Pulmonary artery endothelial cell (primary cell): ENCODE measurements at places on chromosomes 3 and 15. TPM values are rescaled to one million over a fixed set of nuclear protein-coding genes. Genes with fewer than 3 reads are reported as not detected.

Gene HRG
- not detected in 2 replicates for total RNA-seq

Gene SPTBN5
- 3.6 and 12.0 TPM in 2 replicates for total RNA-seq

Gene MUC4
- not detected in 2 replicates for total RNA-seq

Gene ESYT3
- total RNA-seq, result 0.07 TPM in 1 of 2 replicates, not detected in the other

Gene A4GNT
- total RNA-seq, result not detected in 2 replicates

Gene HYKK
- 2.3 and 2.6 TPM in 2 replicates for total RNA-seq

Gene CADM2
- 0.07 and 0.13 TPM in 2 replicates for total RNA-seq

Gene MITF
- 1.3 and 3.3 TPM in 2 replicates for total RNA-seq

Gene SERPINI2
- not detected in 2 replicates for total RNA-seq

Gene IL1RAP
- 9.4 and 13.5 TPM in 2 replicates for total RNA-seq

Gene UBA7
- 29.5 and 42.2 TPM in 2 replicates for total RNA-seq

Gene FBXO40
- total RNA-seq, result under 0.01 TPM in 1 of 2 replicates, not detected in the other

Gene KPNA1
- total RNA-seq, result 40.7 and 55.4 TPM in 2 replicates

Gene TRIM42
- not detected in 2 replicates for total RNA-seq

Gene USP50
- 0.13 TPM in 1 of 2 replicates, not detected in the other for total RNA-seq

Gene CFAP161
- 0.26 and 0.78 TPM in 2 replicates for total RNA-seq
